CD4-positive, alpha-beta T cell treated with Interleukin-4 for 4 hours (primary cell): ENCODE measurements at places on chromosomes 13 and 19.

- no peak for DNase-seq
These were observed at the start of gene SIGLEC12 for GRCh38 chr19:51501594-51502263. Gene SIGLEC12, minus strand, starts transcription at chr19:51501800. Its CDS starts 67 bp downstream, at chr19:51501733.

GRCh38 chr13:106110241-106110855 is 425.1 kb downstream of the EFNB2 start:
- no peak for DNase-seq

- DNase-seq, result no peak
These were observed 1786.8 kb downstream of the SLITRK5 start for GRCh38 chr13:89457977-89458376.

DNA sequence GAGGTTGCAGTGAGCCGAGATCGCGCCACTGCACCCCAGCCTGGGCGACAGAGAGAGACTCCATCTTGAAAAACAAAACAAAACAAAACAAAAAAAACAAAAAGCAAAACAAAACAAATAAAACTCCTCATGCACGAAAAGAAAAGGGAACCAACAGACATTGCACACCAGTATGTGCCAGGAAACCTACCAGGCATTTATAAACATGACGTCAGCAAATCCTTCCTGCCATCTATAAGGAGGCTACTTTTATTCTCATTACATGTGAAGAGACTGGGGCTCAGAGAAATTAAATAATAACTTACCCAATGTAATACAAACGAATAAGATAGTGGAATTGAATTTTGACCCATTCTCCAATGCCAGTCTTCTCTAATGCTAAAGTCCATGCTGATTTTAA is 197.2 kb downstream of the NUFIP1 start:
- DNase-seq, result no peak

- no peak for DNase-seq
These were observed 207.5 kb downstream of the SLITRK5 start for GRCh38 chr13:87878706-87879105.

DNA sequence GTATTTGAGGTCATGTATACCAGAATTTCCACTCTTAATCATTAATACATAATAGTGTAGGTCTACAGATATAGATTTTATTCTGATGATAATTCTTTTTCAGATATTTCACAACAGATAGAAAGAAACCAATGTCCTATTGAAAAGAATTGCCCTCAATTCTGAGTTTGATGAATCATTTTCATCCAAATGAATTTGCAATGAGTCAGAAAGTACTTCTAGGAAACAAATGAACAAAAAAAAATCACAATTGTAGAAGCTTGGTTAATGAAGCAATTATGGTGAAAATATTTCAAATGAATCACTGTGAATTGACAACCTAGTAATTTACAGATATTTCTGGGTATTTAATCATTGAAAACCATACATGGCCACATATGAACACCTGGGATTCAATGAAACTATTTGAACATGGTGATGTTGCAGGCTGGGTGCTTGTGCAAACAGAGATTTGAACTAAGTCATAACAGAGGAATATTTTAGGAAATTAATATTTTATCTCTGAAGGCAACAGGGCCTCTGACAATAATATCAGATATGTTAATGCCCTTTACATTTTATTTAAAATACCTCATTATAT is 360.9 kb downstream of the SLITRK5 start:
- no peak for DNase-seq

- no peak for DNase-seq
These were observed 9.5 kb downstream of the GPR32 start for GRCh38 chr19:50779504-50780457.

DNA sequence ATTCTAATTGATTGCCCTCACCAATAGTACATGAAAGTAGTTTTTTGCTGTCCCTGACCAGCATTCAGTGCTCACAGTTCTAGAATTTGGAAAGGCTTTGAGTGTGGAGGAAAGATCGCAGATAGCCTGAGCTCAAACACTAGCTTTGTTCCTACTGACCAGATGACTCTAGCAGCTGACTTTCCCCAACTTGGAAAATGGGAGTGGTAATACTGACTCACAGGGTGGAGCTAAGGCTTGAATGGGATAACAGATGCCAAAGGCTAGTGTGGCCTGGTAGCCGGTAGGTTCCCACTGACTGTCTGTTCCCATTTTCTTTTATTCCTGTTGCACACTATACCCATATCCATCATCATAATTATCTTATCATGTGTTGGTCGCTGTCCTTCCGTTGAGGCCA is 3.7 kb downstream of the ZSCAN22 start:
- no peak for DNase-seq

DNA sequence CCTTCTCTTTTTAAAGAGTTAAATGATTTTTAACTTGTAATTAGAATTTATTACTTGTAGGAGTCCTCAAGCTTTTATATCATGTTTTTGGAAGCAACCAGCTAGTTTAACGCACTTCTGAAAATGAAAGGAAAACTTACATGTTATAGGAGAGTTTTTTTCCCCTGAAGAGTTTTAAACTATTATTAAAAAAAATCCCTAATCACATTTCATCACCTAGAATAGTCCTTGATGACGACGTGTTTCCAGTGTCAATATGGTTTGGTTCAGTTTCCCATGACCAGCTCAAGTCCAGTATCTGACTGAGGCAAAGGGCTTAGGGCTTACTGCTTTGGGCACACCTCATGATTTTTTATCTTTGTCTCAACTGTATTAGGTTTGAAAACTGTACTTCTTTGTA is 36.0 kb downstream of the URI1 start:
- DNase-seq, result no peak

DNA sequence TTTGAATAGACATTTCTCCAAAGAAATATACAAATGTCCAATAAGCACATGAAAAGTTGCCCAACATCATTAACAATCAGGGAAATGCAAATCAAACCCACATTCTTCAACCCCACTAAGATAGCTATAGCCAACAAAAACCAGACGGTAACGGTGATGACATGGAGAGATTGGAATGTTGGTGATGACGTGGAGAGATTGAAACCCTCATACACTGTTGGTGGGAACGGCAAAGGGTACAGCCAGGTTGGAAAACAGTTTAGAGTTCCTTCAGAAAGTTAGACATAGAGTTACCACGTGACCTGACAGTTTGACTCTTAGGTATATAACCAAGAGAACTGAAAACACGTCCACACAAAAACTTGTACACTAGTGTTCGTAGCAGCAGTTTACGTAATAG is 48.1 kb downstream of the TNFRSF19 start:
- no peak for DNase-seq

GRCh38 chr19:31014668-31015067 is 334.6 kb downstream of the TSHZ3 start:
- no peak for DNase-seq

GRCh38 chr13:50915565-50915964 is 6.0 kb downstream of the RNASEH2B start:
- peak; percentile 13 for DNase-seq

DNA sequence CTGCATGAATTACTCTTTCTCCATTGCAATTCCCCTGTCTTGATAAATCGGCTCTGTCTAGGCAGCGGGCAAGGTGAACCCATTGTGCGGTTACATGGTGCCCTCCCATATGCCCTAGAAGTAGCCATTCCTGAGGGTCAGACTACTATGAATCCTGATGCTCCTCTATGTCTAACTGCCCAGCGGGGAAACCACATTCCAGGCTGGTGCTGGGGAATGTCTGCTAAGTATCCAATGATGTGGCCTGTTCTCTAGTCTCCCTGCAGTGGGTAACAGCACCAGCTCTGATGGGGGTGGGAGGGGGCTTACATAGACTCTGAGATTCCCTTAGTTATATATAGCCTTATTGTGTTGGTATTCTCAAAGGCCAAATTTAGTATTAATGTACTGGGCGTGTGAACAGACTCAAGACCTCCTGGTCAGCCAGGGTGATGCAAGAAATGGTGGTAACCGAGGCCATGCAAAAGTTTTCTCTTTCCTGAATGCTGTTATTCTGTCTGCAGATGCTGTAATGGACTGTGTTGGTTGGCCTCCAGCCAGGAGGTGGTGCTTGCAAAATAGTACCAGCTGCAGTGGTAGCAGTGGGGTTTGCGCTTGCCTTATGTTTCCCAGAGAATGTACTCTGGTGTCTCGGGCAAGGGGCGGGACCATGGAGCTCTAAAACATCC is 564.8 kb upstream of the SLITRK1 start:
- DNase-seq, result no peak

DNA sequence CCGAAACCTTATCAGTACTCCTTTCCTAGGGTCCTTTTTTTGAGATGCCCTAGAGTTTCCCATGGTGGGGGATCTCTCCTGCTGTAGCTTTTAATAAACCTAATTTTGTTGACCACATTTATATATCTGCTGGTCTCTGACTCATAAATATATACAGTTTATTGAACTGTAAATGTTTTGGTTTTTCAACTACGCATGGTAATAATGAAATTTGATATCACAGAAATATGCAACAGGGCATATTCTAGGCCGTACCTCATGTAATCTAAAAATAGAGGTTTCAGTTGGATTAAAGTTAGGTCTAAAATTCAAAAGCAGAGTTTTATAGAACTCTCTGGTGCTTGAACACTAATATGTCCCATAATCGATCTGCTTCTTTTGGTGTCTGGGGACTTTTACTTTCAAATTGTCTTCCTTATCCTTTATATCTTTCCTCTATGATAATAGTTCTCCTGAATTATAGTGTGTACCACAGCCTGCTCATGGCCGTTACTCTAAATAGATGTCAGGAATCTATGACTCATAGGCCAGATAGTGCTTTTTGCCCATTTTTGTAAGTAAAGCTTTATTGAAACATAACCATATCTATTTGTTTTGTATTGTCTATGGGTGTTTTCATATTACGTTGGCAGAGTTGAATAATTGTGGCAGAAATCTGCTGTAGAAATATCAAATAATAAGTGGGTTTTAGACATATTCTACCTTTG is 324.8 kb upstream of the PCDH9 start:
- no peak for DNase-seq

GRCh38 chr13:24764276-24764630 is 284 bp downstream of the RNF17 start:
- no peak for DNase-seq

DNA sequence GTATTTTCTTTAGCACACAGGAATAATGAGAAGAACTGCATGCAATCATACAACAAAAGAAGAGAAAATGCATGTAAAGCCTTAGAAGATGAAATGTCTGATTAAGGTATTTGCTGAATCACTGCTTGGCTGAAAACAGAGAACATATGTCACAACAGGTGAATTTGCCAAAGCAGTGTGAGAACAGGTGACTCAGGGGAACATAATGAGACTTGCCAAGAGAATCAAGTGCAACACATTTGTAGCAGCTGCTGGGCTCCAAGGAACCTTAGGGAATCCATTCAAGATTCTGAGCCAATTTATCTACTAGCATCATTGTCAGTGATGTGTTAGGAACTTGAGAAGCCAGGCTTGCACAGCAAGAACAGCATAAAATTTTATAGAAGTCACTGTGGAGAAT is 273.1 kb downstream of the PCDH20 start:
- DNase-seq, result no peak

GRCh38 chr19:11197291-11198174 is at the start of gene KANK2:
Gene KANK2, minus strand, starts transcription at chr19:11197545. Its CDS starts 3,034 bp downstream, at chr19:11194511.
- peak; percentile 47 for DNase-seq

GRCh38 chr13:109198585-109198984 is 569.2 kb downstream of the MYO16 start:
- no peak for DNase-seq

GRCh38 chr13:91203430-91203829 is 144.1 kb upstream of the MIR17HG start:
- no peak for DNase-seq

GRCh38 chr19:52270266-52270885 is 989 bp downstream of the ZNF766 start:
- DNase-seq, result peak; percentile 11

DNA sequence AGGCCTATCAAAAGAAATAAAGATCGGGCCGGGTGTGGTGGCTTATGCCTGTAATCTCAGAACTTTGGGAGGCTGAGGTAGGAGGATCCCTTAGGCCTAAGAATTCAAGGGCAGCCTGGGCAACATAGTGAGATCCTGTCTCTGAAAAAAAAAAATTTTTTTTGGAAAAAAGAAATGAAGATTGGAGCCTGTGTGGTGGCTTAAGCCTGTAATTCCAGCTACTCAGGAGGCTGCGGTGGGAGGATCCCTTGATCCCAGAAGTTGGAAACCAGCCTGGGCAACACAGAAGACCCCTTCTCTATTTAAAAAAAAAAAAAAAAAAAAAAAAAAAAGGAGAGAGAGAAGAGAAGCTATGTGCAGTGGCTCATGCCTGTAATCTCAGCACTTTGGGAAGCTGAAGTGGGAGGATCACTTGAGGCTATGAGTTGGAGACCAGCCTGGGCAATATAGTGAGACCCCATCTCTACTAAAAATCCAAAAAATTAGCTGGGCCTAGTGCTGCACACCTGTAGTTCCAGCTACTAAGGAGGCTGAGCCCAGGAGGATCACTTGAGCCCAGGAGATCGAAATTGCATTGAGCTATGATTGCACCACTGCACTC is 14.7 kb upstream of the LYPD3 start:
- DNase-seq, result no peak

GRCh38 chr19:16115301-16116039 is 3.8 kb downstream of the RAB8A start:
- DNase-seq, result no peak

DNA sequence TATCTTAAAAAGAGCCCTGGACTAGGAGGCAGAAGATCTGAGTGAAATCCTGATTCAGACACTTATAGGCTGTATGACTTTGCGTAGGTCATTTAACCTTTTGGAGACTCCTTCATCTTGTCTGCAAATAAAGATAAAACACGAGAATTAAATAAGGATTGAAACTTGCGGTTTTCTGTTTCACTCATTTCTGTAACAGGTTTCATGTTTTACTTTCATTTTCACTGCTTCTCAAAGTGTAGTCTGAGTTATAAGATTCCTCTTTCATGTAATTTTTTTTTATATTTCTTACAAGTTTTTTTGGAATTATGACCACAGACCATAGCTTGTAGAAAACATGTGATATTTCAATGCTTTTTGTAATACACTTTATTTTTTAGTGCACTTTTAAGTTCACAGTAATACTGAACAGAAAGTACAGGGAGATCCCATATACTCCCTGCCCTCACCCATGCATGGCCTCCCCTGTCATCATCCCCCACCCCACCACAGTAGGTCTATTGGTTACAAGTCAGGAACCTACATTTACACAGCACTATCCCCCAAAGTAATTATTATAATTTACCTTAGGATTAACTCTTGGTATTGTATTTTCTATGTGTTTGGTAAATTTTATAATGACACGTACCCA is 174.6 kb downstream of the ITGBL1 start:
- DNase-seq, result peak; percentile 42

DNA sequence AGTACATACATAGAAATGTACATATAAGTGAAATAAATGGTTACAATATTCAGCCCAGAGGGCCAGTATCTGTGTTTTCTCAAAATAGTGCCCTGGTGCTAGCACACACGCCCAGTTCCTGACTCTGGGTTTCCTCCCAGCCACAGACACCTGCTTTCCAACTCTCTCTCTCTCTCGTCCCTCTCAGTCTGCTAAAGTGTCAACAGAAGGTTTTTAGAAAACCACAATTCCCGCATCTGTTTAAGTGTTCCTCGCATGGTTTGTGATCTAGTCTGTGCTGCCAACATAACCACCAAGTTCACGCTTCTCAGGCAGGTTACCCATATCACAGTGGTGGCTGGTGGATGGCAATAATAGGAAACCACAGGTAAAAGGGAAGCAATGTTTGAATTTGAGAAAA is 17.8 kb upstream of the UPF3A start:
- DNase-seq, result peak; percentile 48

- DNase-seq, result no peak
These were observed 63.0 kb downstream of the SLC15A1 start for GRCh38 chr13:98689347-98689968.
